ENCODE measurements at places on chromosomes 12 and 14.
A peak's percentile ranks its signal among the peaks of the same experiment; 100 is the strongest.

- DNase-seq, result no peak
Measured at GRCh38 chr14:105858676-105859025, 332.3 kb downstream of the TMEM121 start.

DNA sequence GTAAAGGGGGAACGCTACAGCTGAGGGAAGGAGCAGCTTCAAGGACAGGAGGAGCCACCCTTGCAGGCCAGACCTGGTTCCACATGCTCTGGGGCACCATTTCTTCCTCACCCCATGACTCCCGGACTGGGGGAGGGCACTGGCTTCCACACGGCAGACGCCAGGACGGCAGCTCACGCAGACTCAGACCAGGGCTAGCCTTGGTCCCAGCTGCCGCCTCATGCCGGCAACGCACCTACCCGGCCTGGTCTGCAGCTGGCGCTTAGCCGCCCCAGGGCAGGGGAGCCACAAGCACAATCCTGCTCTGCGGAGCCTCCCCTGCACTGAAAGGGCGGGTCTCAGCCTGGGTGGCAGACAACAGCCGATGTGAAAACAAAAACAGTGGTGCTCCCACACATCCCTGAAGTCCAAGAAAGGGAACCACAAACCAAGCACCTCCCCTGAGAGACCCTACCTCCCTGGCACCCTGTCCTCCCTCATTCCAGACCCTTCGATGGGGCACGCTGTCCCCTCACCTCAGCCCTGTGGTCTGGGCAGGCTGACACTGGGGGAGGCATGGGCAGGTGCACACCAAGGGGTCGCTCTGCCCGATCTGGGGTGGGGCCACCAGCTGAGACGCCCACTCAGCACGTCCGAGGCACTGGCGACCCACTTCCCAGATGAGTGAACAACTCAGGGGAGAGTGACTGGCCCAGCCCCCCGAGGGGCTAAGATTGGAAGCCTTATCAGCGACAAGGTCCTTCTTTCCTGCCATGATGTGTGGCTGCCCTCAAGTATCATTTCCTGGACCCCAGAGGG lies 65.0 kb downstream of the CHGA start:
- DNase-seq, result no peak

DNA sequence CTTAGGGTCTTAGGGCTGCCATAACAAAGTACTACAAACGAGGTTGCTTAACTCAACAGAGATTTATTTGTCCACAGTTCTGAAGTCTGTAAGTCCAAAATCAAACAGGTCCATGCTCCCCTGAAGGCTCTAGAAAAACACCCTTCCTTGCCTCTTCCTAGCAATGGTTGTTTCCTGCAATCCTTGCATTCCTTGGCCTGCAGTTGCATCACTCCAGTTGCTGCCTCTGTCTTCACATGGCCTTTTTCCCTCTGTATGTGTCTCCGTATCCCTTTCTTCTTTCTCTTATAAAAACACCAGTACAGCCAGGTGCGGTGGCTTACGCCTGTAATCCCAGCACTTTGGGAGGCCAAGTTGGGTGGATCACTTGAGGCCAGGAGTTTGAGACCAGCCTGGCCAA lies 17.4 kb downstream of the KCNMB4 start:
- DNase-seq, result peak; percentile 37

DNA sequence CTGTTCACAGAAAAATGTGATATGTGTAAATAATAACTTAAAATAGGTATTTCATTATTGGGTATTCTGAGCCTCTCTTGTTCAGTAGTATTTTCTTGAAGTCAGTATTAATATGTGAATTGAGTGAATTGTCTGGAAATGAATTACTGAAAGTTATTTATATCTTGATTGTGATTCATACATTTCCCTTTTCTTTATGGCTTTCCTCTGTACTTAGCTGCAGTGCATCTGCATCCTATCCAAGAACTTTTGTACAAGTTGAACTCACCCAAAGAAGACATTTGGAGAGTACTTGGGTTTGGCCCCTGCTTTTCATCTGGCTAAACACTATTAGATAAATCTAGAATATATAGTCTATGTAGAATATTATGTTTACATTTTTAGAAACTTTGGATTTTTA lies 326.0 kb downstream of the RAD51B start:
- no peak for DNase-seq

DNA sequence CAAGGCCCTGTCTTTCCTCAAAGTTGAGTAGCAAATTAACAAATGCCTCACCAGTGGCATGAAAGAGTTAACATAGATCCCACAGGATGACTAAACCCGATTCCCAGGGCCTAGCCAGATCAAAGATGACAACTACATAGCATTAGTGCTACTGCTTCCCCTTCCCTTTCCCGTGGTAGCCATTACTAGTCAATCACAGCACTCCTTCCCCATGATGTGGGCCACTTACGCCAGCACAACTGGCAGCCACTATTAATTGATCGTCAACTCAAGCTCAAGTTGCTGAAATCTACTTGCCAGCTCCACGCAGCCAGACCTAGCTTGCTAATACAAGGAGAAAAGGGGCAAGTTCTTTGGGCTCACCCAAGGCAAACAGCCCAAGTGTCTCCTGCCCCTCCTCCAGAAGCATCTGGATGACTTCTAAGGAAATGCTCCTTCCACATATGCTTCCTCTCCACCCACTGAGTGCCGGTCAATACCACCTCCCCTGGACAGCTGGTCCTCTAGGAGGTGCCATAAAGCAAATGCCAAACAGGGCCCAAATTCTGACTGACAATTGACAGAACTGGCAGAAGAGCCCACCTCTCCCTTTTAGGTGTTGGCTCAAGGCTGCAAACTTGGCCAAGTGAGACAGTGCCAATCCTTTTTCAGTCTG lies 72.6 kb downstream of the NUAK1 start:
- DNase-seq, result no peak

DNA sequence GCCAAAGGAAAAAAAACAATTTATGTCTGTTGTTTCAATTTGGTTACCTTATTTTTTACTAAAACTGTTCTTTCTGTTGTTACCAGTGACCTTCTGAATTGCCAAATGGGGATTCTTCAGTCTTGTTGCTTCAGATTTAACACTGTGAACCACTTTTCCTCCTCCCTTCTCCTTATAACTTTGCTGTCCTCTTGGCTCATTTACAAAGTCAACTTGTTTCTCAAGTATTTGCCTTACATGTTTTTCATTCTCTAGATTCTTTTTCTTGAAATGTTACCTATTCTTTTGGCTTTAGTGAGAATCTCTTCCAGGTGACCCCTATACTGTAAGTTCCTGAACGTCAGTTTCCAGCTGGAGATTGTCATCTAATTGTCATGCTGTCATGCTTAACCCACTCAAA lies 19.4 kb downstream of the FUT8 start:
- DNase-seq, result no peak

- DNase-seq, result no peak
Measured at GRCh38 chr12:93135286-93136239, 206.5 kb upstream of the EEA1 start.

GRCh38 chr12:65122703-65123102 lies 1.6 kb upstream of the WIF1 start:
- peak; percentile 15 for DNase-seq

- DNase-seq, result no peak
Measured at GRCh38 chr14:73696466-73697400, 17.5 kb downstream of the PNMA1 start.

- DNase-seq, result peak; percentile 92
Measured at GRCh38 chr14:99729991-99730875, 46.1 kb downstream of the CYP46A1 start.

DNA sequence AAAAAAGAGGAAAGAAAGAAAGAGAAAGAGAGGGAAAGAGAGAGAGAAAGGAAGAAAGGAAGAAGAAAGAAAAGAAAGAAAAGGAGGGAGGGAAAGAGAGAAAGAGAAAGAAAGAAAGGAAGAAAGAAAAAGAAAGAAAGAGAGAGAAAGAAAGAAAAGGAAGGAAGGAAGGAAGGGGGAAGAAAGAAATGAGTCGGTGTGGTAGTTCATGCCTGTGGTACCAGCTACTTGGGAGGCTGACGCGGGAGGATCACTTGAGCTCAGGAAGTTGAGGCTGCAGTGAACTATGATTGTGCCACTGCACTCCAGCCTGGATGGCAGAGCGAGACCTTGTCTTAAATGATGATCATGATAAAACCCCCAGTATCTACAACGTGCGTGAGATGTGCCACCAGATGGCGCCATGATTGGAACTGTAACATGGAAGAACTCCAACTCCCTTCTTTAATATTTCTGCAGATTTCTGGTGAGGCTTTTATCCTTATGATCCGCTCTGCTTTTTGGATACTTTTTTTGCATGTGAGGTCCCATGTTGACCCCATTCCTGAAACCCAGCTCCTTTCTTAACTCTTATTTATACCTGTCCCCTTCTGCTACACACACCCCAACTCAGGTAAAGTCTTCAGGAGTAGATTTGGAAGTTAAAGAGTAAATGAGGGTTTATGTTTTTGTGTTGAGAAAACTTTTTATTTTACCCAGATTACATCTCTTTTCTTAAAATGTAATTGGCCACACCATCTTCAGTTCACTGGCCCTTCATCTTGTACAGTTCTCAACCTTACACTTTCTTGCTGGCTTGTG lies 25.6 kb downstream of the RNASE10 start:
- peak; percentile 60 for DNase-seq

DNA sequence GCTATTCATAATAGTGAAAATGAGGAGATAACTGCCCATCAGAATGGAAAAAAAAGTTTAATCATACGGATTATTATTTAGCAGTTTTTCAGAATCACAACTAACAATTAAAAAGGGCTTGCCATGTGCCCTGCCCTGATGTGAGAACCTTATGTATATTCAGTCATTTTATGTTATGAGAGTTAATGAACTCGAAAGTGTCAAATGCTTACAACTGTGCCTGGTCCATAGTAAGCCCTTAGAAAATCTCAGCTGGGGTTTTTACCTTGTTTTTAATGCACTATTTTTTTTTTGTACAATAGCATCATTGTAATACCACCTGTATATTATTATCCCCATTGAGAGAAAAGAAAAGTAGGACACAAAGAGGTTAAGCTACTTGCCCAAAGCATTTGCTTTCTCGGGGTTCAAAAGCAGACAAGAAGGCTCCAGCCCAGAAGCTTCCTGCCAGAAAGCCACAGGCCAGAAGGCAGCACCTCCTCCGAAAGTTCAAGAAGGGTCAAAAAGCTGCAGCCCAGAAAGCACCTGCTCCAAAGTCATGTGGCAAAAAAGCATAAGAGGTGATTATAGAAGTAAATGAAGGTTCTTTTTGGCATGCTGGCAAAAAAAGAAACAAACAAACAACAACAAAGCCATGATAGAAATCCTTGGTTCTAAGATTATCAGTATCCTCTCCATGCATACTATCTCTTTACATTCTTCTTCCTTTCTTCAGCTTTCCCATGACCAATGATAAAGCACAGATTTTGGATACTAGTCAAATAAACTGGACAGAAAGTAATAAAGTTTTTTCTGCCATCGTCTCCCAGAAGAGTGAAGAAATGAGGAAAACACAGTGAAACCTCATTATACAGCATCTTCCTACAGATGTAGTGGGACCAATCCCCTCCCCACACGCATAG lies 59.1 kb upstream of the NAP1L1 start:
- no peak for DNase-seq
